Dermis microvascular lymphatic vessel endothelial cell (primary cell): ENCODE measurements at places on chromosomes 5 and 9. TPM values are rescaled to one million over a fixed set of nuclear protein-coding genes. Genes with fewer than 3 reads are reported as not detected.

TRIM36 gene
- 0.25 and 0.26 TPM in 2 replicates for total RNA-seq

DNA sequence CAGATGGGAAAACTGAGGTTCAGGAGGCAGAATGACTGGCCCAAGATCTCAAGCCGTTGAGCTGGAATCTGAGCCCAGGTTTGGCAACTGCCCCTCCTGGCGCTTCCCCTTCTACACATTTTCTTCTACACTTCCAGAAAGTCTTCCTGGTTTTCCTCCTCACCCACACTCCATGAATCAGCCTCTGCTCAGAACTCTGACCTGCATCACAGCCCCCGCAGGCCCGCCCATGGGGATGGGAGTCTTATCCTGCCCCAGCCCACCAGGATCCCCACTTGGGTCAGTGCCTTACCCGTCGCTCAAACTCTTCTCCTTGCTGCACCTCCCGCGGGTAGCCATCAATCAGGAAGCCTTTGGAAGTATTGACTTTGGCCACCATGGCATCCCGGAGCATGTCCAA, 5.9 kb downstream of the AK1 start:
- DNase-seq: no peak

GRCh38 chr5:124678468-124678867, 68.0 kb downstream of the ZNF608 start:
- no peak for DNase-seq

TAS2R1 gene
- total RNA-seq: not detected in 2 replicates

DNA sequence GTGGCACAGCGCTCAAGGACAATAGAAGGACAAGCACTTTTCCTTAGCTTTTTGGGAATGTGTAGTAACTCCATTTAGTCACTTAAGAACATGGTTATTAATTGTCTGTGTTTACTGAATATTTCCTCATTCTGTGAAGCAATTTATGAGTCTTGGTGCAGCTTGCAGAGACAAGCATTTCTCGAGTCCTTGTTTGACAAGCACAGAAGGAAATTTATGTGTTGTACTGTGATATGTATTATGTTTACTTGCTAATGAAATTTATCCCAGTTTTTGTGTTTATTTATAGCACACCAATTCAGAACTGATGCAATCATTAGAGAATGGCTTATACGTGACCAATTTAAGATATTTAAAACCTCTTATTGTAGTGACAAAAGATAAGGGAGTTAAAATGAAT, 168.6 kb downstream of the PRELID2 start:
- DNase-seq: no peak

- DNase-seq: no peak
These were observed 15.1 kb upstream of the IPPK start for GRCh38 chr9:92685022-92685421.

DNA sequence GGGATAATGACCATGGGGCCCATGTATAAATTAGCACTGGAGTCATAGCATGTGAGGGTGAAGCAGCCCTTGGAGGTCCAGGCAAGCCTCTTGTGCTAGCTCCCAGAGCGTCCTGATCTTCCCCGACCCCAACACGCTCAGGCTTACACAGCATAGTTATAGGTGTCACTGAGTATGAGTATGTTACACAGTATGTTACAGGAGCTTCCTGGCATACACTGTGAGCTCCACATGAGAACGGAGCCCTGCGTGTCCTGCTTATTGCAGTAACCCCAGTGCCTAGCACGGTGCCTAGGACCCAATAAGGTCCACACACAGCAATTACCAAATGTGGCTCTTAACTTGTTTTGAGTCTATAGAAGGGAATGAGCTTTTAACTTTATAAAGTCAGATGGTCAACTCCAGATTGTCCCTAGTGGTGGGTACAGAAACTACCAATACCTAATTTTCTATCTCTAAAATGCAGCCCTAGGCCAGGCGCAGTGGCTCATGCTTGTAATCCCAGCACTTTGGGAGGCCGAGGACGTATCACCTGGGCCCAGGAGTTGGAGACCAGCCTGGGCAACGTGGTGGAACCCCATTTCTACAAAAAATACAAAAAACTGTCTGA, 64.1 kb downstream of the PLAC8L1 start:
- no peak for DNase-seq

- no peak for DNase-seq
These were observed 111.8 kb upstream of the FCN2 start for GRCh38 chr9:134768709-134769351.

GRCh38 chr5:61450493-61451279, 118.6 kb downstream of the ZSWIM6 start:
- DNase-seq: peak; percentile 64

MRRF gene
- total RNA-seq: 29.8 and 34.1 TPM in 2 replicates

DNA sequence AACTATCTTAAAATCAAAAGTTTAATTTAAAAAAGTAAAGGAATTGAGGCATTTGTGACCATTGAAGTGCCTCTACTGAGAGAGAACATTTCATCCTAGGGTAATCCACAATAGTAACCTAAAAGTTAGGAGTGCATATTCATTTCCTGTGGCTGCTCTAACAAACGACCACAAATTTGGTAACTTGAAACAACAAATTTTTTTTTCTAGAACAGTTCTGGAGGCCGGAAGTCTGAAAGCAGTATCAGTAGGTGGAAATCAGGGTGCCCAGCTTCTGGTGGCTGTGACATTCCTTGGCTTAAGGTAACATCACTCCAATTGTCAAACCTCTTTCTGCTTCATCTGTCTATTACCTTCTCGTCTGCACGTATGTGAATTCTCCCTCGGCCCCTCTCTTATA, 67.1 kb upstream of the SSBP2 start:
- DNase-seq: no peak

DNA sequence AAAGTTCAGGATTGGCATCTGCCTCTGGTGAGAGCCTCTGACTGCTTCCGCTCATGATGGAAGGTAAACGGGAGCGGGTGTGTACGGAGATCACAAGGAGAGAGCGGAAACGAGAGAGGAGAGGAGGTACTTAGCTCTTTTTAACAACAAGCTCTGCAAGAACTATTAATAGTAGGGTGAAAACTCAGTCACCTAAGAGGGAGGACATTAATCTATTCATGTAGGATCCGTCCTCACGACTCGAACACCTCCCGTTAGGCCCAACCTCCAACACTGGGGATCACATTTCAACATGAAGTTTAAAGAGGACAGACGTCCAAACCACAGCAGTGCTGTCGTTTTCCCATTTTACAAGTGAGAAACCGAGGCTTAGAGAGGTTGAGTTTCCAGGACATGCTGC, 173.7 kb downstream of the SLC28A3 start:
- no peak for DNase-seq

DNA sequence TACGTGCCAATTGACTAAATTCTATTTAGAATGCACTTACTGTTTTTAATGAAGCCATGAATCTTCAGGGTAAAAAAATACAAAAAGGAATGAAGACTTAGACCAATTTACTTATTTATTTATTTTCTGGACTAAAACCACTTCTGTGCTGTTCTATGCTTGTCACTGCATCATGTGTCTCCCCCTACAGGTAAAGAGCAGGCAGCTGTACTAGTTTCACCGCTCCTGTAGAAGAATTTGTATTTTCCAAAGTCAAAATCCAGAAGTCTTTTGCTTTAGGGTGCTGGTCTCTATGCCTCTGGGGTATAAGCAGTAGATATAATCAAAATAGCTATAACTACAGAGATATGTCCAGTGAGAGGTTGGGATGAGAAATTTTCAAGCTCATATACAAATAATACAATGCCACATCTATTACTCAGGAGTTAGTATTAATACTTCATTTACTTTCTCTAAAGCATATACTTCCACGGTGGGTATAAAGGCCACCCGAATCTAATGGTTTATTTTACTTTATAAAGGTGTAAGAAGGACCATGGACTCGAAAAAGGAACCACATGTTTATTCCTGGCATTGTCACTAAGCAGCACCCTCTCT, 591.5 kb downstream of the RAB3C start:
- DNase-seq: peak; percentile 76

GRCh38 chr5:12208366-12209100, 304.3 kb upstream of the CTNND2 start:
- no peak for DNase-seq

ANXA6 gene
- 53.6 and 68.2 TPM in 2 replicates for total RNA-seq

GTF3C4 gene
- total RNA-seq: 11.7 and 12.6 TPM in 2 replicates

- no peak for DNase-seq
These were observed 271.3 kb upstream of the DMRT1 start for GRCh38 chr9:570187-570586.

THG1L gene
- total RNA-seq: 9.0 and 9.9 TPM in 2 replicates

GRCh38 chr5:136198453-136198852, 5.5 kb upstream of the SMIM32 start:
- no peak for DNase-seq

DNA sequence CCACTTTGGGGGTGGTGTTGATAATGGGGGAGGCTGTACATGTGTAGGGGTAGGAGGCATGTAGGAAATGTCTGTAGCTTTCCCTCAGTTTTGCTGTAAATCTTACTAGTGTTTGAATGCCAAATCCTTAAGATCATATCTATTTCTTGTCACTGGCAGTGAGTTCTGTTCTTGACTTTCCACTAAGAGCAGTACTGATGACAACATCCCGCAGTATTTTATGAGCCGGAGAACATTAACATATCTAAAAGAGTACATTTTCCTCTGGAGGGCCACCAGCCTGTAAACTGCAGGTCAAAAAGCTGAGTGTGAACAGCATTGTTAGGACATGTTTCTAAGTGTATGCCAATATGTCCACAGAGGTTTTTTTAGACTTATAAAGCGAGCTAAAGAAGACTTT, 2.5 kb upstream of the HSPB3 start:
- DNase-seq: no peak

FGF10 gene
- not detected in 2 replicates for total RNA-seq

GRCh38 chr5:170254056-170254455, 21.3 kb downstream of the C5orf58 start:
- DNase-seq: no peak

DNA sequence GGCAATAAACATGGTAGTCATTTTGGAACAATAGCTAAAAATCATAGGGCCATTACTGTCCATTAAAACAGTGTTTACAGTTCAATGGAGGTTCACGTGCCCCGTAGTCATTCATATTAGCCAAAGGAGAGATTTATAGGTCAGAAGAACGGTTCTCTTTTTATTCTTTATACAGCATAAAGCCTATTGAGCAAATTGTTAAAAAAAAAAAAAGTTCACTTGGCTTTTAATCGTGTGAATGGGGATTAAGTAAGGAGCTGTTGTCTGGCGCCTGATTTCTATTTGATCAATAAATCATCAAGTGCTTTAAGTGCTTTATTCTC, 69.1 kb upstream of the TBCA start:
- no peak for DNase-seq

PCDHB14 gene
- total RNA-seq: 0.51 and 1.3 TPM in 2 replicates

GRCh38 chr5:119355244-119355638, 578 bp upstream of the TNFAIP8 start:
- no peak for DNase-seq

COL23A1 gene
- total RNA-seq: 0.13 TPM in 2 replicates

- no peak for DNase-seq
These were observed 100.9 kb downstream of the SMARCA2 start for GRCh38 chr9:2116073-2116472.

PLEKHG4B gene
- 0.13 TPM in 1 of 2 replicates, not detected in the other for total RNA-seq

POU5F2 gene
- total RNA-seq: 0.26 and 0.51 TPM in 2 replicates
